ENCODE measurements at places on chromosomes 16 and 17.

- DNase-seq = no peak
These were observed 5.1 kb downstream of the TSPOAP1 start for GRCh38 chr17:58323366-58324055.

DNA sequence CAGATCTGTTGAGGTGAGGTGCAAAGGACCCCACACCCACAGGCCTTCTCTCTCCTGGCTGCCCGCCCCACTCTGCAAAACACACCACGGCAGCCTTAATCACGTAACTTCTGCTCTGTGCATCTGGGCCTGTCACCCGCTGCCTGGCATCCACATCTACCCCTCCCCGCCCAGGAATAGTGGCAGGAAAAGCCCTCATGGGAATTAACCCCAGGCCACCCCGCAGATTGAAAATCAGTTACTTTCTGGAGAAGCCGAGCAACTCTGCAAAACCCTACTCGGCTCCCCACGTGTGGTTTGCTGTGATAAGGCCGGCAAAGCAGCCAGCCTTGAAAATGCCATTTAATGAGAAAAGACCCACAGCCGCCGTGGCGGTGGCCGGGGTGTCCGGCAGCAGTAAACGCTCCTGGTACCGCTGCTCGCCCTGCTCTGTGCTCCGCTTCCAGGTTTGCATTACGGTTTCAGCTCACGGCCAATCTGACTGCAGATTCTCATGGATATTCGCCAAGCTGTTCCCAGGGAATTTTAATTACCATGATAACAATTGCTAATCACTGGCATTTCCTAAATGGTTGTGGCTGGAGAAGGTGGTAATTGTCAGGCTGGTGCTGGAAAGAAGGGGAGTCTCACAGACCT, 78.0 kb upstream of the DOC2B start:
- DNase-seq = no peak

GRCh38 chr16:27978876-27979275, 84.6 kb downstream of the GSG1L start:
- DNase-seq = no peak

DNA sequence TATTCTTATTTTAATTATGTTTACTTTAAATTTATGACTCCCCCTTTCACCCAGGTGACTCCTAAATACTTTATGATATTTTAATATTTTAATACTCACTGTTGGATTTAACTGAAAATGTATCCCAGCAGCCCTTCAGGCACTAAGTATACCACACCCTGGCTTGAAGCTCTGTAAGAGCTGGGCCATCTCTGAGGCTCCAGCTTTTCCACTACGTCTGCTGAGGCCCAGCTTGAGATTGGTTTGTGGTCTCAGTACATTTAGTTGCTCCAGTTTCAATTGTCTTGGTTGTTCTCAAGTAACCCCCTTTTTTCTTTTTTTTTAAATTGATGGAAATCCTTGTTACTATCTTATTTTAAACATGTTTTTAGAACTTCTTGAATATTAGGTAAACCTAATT, 27.0 kb upstream of the CAPNS2 start:
- DNase-seq = no peak

GRCh38 chr17:57724026-57724728, 20.9 kb downstream of the CCDC182 start:
- no peak for DNase-seq

- DNase-seq = no peak
These were observed 48.5 kb downstream of the ZNF18 start for GRCh38 chr17:11948789-11949188.

- DNase-seq = no peak
These were observed 41.2 kb downstream of the TTC19 start for GRCh38 chr17:16040710-16041251.

- DNase-seq = no peak
These were observed 18.5 kb downstream of the ANKRD40 start for GRCh38 chr17:50689251-50689650.

GRCh38 chr16:52611817-52612673, 65.1 kb upstream of the TOX3 start:
- no peak for DNase-seq

GRCh38 chr17:17540278-17540906, 44.2 kb upstream of the RASD1 start:
- no peak for DNase-seq

DNA sequence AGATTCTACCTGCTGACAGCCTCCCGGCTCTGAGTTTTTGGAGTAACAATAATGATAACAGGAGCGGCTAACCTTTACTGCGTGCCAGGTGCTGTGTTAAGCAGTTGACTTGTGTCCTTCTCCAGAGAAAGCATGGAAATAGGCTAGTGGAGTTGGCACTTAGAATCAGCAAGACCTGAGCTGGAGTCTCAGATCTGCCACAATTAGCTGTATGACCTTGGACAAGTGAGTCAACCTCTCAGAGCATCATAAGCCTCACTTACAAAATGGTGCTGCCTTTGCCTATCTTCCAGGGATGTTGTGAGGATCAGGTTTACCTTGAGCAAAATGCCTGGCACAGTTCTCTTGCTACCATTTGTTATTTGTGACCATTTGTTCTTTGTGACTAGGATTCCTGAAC, 32.1 kb upstream of the TEX2 start:
- DNase-seq = no peak

Measured in SK-N-MC (cell line).